ENCODE measurements at places on chromosomes 2 and 18.

DNA sequence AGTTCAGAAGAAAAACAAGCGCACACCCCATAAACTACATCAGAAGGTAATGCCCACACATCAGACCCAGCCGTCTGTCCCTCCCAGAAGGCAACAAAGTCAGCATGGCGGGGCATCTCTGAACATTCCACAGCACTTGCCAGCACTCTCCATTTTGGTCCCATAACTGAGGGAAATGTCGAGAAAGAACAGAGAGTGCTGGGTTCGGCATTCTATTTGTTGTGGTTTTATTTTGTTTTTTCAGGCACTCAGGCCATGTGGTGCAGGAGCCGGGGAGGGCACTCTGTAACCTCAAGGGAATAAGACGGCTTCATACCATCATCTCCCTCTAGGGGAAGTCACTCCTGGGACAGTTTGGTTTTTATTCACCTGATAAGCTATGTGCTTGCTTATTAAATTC is 156.0 kb downstream of the SEPTIN10 start:
- DNase-seq = no peak

DNA sequence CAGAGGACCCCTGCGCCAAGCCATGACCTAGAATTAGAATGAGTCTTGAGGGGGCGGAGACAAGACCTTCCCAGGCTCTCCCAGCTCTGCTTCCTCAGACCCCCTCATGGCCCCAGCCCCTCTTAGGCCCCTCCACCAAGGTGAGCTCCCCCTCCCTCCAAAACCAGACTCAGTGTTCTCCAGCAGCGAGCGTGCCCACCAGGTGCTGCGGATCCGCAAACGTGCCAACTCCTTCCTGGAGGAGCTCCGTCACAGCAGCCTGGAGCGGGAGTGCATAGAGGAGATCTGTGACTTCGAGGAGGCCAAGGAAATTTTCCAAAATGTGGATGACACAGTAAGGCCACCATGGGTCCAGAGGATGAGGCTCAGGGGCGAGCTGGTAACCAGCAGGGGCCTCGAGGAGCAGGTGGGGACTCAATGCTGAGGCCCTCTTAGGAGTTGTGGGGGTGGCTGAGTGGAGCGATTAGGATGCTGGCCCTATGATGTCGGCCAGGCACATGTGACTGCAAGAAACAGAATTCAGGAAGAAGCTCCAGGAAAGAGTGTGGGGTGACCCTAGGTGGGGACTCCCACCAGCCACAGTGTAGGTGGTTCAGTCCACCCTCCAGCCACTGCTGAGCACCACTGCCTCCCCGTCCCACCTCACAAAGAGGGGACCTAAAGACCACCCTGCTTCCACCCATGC is 3.0 kb downstream of the PROC start:
- DNase-seq = no peak

DNA sequence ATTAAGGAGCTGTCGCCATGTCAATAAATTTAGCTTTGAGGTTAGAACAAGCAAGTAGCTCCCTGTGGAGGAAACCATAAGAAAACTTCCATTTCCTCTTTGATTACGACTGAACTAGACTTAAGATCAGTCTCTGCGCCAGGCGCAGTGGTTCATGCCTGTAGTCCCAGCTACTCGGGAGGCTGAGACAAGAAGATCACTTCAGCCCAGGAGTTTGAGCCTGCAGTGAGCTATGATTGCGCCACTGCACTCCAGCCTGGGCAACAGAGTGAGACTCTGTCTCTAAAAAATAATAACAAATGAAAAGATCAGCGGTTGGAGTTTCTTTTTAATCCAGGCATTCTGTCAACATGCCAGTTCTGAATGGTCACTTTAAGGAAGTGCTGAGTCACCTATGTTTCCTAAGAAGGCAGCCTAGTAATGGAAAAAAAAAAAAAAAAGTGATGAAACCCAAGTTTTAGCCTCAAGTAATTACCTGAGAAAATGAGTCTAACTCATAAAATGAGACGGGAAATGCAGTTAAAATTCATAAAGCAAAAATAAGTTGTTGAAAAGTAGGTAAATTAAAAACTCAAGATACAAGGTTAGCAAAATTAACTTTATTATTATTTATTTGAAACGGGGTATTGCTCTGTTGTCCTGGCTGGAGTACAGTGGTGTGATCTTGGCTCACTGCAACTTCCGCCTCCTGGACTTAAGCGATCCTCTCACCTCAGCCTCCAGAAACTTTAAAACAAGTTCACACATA is 10.2 kb downstream of the C18orf32 start:
- DNase-seq = no peak

DNA sequence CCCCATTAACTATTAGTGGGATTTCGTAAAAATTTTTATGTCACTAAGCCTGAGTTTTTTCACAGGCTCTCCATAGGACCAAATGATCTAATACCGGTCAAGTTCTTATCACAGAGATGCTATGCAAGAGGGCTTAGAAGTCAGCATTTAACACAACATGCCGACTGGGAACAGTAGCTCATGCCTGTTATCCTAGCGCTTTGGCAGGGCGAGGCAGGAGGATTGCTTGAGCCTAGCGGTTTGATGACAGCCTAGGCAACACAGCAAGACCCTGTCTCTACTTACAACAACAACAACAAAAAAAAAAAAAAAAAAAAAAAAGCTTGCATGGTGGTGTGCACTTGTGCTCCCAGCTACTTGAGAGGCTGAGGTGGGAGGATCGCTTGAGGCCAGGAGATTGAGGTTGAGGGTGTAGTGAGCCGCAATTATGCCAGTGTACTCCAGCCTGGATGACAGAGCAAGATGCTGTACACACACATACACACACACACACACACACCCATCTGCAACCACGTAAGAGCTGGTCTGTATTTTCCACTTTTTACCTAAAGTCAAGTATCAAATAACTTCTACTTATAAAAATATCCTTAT is 67.6 kb upstream of the FAM124B start:
- DNase-seq = no peak

GRCh38 chr18:7921938-7922587 is 354.9 kb downstream of the PTPRM start:
- DNase-seq = no peak

All from CD4-positive, alpha-beta T cell (primary cell).